ENCODE measurements at places on chromosomes 4 and X.

DNA sequence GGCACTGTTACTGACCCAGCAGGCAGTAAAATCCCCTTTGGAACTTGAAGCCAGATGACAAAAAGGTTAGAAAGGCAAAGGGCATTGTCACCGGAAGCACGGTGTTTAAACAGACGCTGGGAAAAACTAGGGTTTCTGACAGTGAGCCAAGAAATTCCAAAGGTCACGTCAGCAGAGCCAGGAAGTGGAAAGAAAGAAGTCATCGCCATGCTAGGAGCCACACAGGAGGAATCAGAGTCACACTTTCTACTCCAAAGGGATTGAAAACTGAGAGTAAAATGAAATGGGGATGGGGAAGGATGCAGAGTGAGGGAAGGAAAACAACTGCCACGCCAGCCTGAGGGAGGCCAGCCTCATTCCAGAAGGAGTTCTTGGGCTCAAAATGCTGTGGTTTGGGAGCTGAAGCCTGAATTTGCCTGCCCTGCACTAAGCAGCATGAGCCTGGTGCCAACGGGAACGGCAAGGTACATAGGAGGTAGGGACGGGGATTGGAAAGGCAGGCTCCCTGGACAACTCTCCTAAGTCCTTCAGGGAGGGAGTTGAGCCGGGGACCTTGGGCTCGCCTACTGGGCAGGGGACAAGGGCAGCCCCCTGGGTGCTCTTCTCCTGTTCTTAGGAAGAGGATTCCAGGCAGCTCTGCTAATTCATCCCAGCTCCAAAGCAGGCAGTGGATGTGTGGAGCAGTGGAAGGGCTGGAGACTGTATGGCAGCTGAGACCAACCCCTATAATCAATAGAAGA, 66.8 kb downstream of the SOWAHB start:
- no peak for DNase-seq

- no peak for DNase-seq
Measured at GRCh38 chr4:169167957-169168858, 102.5 kb downstream of the SH3RF1 start.

DNA sequence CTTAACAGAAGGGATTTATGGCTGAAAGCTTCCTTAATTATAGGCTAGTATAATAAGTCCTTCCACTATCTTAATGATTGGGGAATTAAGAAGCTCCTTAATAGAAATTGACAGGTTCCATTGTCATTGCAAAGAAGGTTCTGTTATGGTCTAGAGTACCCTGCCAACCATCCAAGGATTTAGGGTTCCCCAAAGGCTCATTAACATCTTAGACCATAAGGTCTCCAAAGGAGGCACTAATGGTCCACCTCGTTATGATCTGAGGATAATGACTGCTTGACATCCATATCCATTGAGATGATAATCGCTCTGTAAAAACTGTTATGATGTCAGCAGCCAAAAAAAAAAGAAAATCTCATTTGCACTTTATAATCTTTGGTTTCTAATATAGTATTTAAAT, 441.6 kb downstream of the GBA3 start:
- DNase-seq, result no peak

DNA sequence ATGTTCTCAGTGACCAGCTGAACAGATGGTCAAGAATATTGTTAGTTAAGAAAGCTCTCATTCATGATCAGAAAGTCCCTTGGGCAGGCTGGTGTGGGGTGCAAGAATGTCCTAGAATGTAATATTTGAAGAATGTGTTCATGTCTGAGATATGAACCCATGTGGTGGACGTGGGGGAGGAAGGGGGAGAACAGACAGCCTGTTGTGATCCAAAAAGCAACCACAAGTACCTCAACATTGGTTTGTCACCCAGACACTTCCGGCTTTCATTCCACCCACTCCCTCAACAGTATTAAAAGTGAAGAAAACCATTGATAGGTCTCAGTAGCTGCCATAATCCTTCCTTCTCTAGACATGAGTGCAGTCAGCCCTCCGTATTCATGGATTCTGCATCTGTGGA, 82.2 kb downstream of the MAML3 start:
- no peak for DNase-seq

DNA sequence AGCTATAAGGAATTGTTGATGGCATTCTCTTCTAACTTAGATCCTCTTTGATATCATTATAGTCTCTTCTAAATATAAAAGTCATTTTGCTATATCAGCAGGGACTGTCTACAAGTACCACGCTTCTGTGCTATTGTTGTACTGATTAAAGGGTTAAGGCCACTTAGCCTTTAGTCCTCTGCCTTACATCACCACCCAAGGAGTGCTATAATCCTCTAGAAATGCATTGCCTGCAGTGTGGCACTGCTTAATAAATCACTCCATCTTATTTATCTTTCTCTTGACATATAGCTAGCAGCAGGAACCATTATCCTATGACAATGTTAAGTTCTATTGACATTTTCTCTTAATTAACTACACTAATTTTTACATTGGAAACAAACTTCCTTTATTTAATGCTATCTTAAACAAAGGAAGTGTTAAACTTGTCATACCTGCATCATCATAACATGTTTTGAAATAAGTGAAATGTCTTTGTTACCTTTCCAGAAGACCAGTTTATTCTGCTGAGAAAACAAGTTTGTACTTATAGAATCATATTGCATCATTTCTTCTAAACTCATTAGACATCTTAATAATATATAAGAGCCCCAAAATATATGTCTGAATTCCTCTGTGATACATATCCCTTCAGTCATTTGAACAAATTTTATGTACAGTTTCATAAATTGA, 360.9 kb upstream of the ATOH1 start:
- no peak for DNase-seq

DNA sequence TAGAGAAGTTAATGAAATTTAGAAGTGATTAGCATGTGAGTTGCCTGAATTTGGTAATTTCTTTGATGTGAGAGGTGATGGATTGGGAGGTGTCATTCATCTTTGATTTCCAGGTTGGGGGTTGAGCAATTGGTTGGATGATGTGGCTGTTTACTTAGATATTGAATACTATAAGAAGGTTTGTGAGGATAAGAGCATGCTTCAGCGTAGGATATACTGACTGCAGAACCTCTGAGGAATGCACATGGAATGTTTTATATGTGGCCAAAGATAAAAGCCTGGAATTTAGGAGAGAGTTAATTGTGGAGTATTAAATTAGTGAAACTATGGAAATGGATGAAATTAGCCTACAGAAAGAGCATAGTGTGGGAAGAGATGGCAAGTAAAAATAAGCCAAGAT, 165.4 kb upstream of the MAD2L1 start:
- DNase-seq, result no peak

DNA sequence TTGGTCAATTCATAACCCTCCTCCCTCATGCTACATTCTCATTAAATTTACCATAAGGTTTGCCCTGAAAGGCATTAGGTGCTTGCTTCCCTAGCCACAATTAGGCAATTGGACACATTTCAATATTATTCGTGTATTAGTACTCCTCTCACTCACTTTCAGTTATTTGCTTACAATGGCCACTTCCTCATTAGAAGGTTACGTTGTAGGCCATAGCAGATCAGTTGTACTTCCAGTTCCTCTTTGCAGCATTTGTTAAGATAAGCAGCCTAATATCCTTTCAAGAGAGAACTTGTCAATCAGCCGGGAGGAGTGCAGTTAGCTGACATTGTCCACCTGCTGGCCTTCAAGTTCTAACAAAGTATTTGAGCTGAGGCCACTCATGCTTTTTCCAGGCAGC, 1017.2 kb downstream of the PCDH7 start:
- no peak for DNase-seq

DNA sequence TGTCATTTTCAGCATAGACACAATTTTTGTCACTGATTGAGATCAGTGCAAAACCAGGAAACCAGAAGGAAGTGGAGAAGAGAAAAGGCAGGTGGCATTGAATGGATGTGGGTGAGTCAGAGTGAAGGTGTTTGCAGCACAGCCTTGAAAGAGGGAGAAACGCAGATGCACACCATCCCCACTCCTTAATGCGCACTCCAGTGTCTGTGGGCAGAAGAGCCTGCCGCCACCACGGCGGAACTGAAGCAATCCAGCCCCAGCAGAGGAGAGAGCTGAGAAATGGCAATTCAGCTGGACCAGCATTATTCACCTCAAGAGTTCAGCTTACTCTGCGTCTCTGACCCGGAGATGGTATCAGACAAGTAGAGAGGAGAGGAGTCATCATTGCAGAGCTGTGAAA, 393.1 kb upstream of the FRG1 start:
- DNase-seq, result no peak

DNA sequence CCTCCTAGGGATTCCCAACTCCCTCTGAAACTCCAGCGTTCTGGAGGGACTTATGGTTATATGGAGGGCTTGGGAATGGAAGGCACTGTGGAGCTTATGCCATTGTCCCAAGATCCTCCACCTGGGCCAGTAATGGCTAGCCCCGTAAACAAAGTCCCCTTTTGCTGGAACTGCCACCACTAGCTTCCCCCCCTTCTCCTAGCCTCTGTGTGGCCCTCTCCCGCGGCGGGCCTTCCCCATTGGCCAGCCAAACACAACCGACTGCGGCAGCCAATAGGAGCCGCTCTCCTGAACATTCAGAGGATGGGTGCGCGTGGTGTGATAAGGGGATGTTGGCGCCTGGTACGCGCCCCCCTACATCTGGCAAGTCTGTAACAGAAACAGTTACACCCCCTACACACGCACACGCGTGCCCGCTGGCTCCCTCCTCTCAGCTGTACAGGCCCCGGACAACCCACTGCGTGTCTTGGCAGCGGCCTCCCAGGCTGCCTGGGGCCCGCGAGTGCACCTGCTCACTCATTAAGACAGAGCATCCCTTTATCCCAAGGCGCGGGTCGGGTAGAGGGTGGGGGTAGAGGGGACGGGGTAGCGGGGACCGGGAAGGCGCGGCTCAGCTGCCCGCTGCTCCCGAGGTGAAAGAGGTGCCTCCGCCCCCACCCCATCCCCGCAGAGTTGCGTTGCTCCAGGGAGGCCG, 863 bp upstream of the RAB33A start:
- peak; percentile 65 for DNase-seq

DNA sequence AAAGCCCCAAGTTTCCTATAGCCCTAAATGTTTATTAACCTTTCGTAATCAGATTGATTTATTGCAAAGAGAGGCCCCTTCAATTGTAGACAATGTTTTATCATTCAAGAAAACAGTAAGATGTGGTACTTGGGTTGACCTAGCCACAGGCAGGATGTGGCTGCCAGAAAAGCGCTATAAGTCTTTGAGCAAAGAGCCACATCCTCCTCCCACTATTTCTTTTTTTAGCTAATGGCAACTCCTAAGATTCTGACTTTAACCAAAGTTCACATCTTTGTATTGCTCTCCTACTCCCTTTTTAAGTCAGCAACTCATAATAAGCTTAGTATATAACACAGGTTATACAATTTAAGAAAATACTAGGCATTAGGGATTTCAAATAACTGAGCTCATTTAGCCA, 70.7 kb upstream of the PPP3CA start:
- no peak for DNase-seq

DNA sequence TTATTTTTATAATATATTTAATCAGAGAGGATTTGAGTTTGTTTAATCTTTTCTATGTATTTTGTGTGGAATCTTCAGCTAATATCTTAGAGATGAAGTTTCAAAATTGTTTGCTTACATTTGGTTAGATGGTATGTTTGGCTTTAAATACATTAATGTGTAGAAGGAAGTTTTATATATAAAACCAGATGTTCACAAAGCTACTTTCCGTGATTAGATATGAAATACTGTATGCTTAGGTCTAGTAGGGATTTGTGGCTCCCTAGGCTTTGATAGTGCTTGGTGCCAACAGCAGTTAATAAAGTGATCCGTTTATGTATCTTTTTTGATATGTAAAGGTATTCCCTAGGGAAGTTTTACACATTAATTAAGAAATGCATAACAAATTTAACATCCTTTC, 223.0 kb downstream of the ARHGAP10 start:
- no peak for DNase-seq

DNA sequence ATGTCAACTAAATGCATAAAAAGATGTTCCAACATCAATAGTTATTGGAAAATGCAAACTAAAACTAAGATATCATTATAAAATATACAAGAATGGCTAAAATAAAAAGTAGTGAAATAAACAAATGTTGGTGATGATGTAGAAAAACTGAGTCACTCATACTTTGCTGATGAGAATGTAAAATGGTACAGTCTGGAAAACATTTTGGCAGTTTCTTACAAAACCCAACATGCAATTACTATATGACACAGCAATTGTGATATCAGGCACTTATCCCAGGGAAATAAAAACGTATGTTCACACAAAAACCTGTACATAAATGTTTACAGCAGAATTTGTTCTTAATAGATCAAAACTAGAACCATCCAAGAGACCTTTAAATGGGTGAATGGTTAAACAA, 182.6 kb downstream of the RTL9 start:
- DNase-seq, result no peak

- DNase-seq, result peak; percentile 93
Measured at GRCh38 chr4:74293558-74293957, 14.7 kb upstream of the EPGN start.

GRCh38 chr4:98055800-98056501, 87.3 kb downstream of the STPG2 start:
- DNase-seq, result no peak

DNA sequence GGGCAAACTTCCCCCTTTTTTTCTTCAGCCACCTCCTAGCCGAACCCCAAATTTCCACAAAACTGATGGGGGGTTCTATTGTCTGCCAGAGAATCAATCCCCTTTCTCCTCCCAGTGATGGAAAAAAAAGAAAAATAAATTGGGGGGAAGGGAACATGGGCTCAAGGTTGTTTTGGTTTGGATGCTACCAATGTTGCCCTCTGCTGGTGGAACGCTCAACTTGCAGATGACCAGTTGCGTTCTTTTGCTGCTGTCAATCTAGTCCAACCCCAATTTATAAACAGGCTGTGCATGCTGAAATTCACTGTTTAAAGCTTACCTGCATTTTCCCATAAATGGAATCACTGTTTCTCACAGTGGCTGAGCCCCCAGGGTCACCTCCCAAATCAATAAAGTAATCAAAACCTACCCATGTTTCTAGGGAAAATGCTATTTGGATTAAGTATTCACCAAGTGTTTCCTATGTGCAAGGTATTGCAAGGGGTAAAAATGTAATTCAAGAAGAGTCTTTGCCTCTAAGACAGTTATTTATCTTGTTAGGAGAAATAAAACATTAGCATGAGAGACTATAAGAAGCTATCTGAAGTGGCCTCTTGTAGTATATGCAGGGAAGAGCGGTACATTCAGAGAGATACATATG, 116.7 kb upstream of the TMEM164 start:
- DNase-seq, result no peak

- DNase-seq, result no peak
Measured at GRCh38 chrX:110992611-110993010, 103.4 kb upstream of the PAK3 start.

- no peak for DNase-seq
Measured at GRCh38 chr4:5973486-5974220, 44.6 kb downstream of the C4orf50 start.

DNA sequence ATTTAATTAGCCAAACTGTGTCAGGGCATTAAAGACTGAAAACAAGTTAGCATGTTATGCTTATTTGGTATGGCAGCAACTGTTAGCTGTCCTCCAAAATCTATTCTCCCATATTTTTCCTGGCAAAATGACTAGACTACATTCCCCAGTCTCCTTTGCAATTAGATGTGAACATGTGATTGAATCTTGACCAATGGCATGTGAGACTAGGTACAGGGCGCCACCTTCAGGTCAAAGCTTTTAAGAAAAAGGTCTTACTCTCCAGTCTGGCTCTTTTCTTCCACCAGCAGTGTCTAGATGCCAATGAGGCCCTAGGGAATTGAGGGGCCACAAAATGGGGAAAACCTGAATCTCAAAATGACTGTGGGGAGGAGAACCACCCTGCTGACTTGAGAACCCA, 408.2 kb downstream of the SMARCA1 start:
- DNase-seq, result no peak

Data from DMS79 (cell line).